Prostate gland (tissue), 2 donors: ENCODE measurements at places on chromosomes 16 and 17.

DNA sequence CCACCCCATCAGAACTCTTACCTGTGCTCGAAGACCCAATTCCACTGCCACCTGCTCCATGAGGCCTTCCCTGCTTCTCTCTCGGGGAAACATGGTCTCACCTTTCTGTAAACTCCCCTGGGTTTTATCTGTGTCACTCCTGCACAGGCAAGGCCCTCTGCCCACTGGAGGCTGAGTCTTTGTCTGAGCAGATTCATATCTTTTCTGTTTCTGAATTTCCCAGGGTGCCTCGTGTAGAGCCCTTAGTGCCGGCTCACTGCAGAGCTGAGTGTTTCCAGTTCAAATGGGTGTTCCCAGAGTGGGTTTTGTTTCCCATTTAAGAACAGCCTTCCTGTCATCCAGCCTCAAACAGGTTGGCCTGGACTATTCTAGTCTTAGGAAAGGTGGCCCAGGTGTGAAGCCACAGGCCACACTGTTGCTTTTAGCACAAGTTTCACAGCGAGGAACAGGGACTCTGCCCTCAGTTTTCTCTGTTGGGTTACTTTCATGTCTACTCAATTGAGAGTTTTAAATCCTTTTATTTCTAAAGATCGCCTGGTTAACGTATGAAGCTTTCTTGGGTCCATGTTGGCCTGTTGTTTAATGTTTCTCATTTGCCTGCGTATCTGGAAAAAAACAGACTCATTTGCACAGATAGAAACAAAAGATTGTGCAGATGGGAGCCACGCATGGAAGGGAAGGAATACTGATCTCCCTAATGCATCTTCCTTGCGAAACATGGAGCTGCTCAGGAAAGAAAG, 228.7 kb downstream of the MSI2 start:
- no peaks in the 10 kb centered on the region for H3K27me3 ChIP-seq
- no peaks in the 10 kb centered on the region for H3K36me3 ChIP-seq
- H3K27ac ChIP-seq = no peak overlapping the region
- H3K4me3 ChIP-seq = no peak overlapping the region
- DNase-seq = no peak

DNA sequence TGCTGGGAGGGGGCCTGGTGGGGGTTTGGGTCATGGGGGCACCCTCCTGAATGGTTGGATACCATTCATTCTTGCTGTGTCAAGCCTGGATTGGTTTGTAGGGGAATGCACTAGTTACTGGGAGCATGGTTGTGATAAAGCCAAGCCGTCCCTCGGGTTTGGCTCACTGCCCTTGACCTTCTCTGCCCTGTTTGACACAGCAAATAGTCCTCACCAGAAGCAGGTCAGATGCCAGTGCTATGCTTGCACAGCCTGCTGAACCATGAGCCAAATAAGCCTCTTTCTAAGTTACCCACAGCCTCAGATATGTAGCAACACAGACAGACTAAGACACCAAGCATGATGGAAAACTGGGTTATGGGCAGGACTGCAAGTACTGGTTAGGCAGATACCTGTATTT, 14.6 kb downstream of the ZNF778 start:
- no peaks in the 10 kb centered on the region for H3K4me1 ChIP-seq
- DNase-seq = no peak
- no peak overlapping the region for H3K4me3 ChIP-seq

DNA sequence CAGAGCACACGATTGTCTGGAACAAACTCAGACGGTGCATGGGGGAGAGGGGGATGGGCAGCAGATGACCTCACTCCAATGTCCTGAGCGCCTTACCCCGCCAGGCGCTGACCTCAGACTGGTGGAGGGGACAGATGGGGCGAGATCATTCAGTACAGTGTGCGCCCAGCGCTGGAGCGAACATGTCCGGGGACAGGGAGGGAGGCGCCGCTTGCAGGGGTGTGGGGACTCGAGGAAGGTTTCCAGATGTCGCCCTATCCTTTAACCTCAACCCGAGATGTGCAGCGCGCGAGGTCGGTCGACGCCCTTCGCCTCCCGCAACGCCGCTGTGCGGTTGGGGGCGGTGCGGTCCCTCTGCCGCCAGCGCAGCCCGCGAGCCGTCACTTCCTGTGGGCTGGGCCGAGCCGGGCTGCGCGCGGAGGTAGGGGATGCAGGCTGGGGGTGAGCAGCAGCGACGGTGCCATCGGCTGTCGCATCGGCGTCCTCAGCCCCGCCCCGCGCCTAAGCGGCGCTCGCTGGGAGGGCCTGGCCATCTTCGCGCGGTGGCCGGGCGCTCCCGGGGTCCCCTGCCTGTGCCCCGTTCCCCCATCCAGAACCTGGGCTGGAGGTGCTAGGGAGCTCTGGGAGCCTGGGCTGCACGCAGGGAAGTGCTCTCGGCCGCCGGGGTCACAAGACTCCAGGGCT, 5.3 kb upstream of the CDR2L start:
- no peaks in the 10 kb centered on the region for H3K36me3 ChIP-seq
- no peaks in the 10 kb centered on the region for H3K27me3 ChIP-seq
- DNase-seq = peak; percentile 53
- peak overlapping the region; percentile 57 for H3K4me3 ChIP-seq
- peak overlapping the region; percentile 84 for H3K27ac ChIP-seq

DNA sequence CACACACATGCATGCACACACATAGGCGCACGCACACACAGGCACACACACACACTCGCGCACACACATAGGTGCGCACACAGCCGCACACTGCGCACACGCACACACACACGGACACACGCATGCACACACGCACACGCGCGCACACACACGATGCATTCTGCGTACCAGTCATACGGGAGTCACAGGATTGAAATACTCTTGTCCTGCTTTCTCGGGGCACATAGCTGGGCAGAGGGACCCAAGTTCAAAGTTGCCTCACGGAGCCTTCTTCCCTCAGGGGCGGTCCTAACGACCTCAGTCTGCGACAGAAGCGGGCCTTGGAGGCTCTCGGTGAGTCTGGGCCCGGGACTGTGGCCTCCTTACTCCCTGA, 56.0 kb downstream of the MRM1 start:
- no peaks in the 10 kb centered on the region for H3K36me3 ChIP-seq
- H3K4me3 ChIP-seq = peak overlapping the region; percentile 22
- no peak overlapping the region for H3K27ac ChIP-seq
- DNase-seq = no peak

- no peak overlapping the region for H3K27ac ChIP-seq
- no peaks in the 10 kb centered on the region for H3K4me1 ChIP-seq
- no peaks in the 10 kb centered on the region for H3K27me3 ChIP-seq
- no peak overlapping the region for H3K4me3 ChIP-seq
- DNase-seq = no peak
Measured at GRCh38 chr16:5059386-5060072, 6.2 kb downstream of the C16orf89 start.

- peaks cover 18% of the 10 kb centered on the region for H3K4me1 ChIP-seq
- peak overlapping the region; percentile 35 for H3K4me3 ChIP-seq
- H3K27ac ChIP-seq = peak overlapping the region; percentile 67
Measured at GRCh38 chr17:17723354-17724261, 42.4 kb downstream of the RAI1 start.

DNA sequence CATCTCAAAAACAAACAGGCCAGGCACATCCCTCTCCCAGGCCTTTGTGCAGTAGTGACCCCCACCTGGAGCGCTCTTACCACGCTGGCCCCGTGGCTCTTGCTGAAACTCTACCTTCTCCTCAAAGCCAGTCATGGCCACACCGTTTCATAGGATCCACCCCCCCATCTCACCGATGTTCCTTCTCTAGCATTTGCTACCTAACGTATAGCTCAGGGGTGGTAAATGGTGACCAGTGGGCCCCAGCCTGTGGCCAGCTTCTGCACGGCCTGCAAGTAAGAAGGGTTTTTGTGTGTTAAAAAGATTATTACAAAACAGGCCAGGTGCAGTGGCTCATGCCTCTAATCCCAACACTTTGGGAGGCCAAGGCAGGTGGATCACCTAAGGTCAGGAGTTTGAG, 43.8 kb downstream of the RMI2 start:
- DNase-seq = no peak
- H3K27ac ChIP-seq = no peak overlapping the region
- H3K4me1 ChIP-seq = no peaks in the 10 kb centered on the region
